Inflammatory macrophage treated with lipopolysaccharide for 4 hours (primary cell): ENCODE measurements at places on chromosomes 16 and 17.

DNA sequence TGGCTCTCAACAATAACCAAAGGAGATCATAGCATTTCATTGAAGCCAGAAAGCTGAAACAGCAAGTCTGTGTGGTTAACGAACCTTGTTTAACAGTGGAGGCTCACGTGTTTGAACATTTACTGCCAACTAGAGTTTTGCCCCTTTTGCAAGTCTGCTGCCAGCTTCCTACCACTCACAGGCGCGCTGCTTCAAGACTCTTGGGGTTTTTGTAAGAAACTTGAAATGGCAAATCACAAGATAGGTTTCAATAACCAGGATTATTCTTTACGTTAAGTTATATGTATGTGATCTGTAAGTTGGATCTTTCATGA, 1.2 kb downstream of the SNTB2 start:
- peak; percentile 20 for DNase-seq

DNA sequence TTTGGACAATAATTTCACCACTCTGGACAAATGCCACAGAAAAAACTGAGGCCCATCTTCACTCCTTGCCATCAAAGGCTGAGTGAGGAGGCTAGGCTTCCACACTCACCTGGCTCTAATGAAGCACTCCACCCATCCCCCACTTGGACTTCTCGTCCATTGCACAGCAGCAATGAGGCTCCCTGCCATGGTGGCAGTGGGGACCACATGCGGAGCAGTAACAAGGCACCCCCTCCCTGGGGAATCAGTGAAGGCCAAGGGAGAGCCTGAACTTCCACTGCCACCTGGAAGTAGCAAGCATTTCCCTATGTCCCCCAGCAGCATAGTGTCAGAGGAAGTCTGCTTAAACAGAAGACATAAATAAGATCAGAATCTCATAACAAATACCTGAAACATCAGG, 2.0 kb upstream of the GOSR1 start:
- DNase-seq: no peak

GRCh38 chr17:40095944-40096791, 4.2 kb downstream of the NR1D1 start:
- peak; percentile 100 for DNase-seq

DNA sequence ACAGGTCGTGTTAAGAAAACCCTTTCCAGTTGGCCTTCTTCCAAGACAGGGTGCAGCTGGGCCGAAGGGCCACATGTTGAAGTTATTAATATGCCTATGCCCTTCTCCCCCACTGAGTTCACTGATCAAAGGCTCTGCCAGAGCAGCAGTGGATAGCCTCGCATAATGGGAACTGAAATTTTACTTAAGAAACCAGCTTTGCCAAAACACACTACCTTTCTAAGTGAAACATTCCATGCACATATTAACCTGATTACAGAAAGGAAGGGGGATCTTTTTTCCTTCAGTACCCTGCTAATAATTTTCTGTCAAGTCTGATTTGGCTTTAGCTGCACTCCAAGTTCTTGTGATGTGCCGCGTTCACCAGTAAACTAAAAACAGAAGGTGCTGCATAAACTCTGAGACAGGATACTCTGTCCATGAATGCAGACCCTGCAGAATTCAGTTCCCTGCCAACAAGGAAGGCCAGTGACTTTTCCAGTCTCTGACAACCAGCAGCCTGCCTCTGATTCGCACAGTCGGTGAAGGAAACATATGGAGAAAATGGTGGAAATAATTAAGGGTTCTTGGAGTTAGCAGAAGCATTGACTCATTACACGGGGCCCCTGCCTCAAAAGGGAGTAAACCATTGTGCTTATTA, 283.8 kb downstream of the ZFHX3 start:
- DNase-seq: no peak

DNA sequence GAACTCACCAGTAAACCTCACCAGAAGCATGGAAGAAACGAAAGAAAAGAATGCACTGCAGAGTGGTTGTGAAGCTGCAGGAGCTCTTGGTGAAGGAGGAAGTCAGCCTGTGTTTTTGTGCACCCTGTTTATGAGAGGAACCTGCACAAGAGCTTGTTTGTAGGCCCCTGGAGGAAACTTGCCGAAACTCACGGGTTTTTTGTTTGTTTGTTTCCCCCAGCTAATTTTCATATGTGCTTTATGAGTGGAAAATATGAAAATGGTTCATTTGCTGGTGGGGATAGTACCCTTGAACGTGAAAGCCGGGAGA, 222.7 kb downstream of the C16orf95 start:
- DNase-seq: no peak

- DNase-seq: no peak
Measured at GRCh38 chr16:23391381-23392222, 61.4 kb downstream of the COG7 start.

GRCh38 chr17:82943751-82944150, 103.9 kb upstream of the ZNF750 start:
- no peak for DNase-seq
